Lung (tissue), 17 donors: ENCODE measurements at places on chromosomes 6 and 20.
A peak's percentile ranks its signal among the peaks of the same experiment; 100 is the strongest.

- no peak for DNase-seq
Measured at GRCh38 chr20:37541326-37541725, 13.7 kb upstream of the BLCAP start.

- DNase-seq = peak; percentile 61
Measured at GRCh38 chr20:3786126-3786484, 435 bp downstream of the CENPB start.

DNA sequence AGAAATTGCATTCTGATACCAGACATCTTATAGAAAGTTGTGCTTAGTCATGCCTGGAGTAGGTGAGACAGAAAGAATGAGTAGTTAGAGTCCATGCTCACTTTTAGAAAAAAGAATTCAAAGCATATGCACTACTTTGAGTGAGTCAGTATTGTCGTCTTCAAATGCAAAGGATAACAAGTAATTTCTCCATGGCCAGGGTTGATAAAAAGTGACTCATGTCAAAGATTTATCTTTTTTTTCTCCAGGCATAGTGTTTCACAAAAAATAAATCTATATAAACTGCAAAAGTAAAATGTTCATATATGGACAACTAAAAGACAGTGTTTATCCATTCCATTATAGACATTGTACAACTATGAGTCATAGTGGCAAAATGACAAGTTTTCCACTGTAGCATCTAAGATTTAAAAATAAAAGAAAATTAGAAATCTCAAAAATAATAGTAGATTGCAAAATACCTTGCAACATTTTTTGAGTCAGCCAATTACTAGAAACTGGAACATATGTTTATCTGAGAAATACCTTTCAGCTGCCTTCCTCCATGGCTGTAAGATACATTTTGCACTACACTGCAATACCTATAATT, 329.6 kb downstream of the GRIK2 start:
- DNase-seq = no peak

DNA sequence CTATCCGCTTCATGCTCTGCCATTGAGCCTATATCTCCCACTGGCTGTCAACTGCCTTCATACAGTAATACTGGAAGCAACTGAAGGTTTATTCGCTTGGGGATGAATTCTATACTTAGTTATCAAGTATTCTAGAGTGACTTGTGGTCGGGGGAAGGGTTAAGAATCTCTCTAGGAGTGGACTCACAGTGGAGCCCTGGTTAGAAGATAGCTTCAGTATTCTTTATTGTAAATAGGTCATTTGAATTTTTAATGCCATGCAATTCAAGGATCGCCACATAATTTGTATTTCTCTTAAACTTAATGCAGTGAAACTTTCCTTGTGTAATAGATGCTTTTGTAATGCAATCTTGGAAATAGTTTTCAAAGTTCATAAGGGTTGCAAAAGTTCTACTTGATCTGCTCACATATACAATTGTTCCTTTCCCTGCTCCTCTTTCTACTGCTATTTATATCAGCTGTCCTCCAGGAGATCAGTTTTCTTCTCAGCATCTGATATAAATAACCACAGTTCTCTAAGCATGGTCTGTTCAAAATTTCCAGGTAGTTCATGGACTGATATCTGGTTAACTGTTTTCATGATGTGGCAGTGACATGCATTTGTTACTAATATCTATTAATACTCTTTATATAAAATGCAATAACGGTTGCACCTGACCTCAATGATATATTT, 120.3 kb downstream of the KCNQ5 start:
- no peak for DNase-seq

DNA sequence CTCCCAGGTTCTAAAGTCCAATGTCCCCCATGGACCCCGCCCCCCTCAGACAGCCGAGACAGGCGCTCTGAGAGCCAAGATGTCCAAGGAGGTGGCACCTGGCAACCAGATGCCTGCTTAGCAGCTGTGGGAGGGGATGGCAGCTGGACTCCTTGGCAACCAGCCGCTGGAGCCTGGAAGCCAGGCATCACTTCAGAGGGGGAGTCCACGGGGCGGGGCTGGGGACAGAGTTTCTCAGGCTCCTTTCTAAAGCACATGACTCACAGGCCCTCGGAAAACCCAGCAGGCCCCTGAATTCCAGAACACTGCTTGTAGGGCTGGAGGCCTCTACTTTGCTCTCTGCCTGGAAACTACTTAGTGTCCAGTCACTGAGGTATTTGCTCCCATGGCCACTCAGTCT, 51.5 kb downstream of the PREX1 start:
- DNase-seq = no peak

DNA sequence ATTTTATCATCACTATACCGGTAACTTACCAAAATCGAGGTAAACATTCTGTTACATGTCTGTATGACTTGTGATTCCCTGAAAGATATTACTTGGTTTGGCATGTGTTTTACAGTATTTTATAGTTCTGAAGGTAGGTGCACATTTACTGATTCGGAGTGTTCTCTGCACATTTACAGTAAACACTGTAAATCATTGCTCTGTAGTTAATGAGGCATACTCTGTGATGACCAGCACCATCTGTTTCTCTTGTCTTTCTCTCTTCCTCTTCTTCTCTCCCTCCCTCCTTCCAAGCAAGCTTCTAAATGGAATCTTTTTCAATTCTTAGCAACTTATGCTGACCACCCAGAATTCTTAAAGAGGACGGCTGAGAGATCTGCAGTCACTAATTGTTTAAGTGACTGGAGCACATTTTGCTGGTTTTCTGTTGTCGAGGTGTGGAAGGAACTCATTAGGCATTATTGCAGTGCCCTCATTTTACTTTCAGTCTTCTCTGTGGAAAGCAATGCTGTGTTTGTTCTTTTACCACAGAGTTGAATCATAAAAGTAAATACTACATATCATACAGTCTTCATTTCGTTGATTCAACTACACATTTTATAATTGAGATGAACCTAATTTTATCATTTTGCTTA, 126.5 kb downstream of the UTRN start:
- DNase-seq = no peak

GRCh38 chr6:132673376-132674094, 14.6 kb upstream of the TAAR1 start:
- no peak for DNase-seq

- DNase-seq = no peak
Measured at GRCh38 chr6:121201105-121201504, 133.2 kb downstream of the TBC1D32 start.

GRCh38 chr6:139627091-139627490, 252.6 kb upstream of the CITED2 start:
- DNase-seq = no peak

DNA sequence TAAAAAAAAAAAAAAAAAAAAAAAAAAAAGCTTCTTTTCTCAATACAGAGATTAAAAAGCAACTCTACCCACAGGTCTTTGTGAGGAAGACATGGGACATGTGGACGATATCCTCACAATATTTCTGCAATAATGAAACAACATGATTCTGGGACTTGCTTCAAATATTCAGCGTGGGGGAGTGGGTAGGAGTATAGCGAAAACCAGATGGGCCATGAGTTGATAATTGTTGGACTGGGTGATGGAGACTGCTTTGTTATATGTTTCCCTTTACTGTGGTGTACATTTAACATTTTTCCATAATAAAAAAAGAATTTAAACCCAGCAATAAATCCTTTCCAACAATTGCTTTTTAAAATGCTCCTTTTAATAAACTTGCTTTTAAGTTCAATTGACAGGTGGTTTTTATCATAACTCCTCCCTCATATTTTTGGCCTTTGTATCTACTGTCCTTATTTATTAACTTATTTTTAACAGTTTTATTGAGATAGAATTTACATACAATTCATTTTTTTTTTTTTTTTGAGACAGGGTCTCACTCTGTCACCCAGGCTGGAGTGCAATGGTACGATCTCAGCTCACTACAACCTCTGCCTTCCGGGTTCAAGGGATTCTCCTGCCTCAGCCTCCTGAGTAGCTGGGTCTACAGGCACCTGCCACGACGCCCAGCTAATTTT, 40.4 kb upstream of the ARFGEF2 start:
- DNase-seq = peak; percentile 35

GRCh38 chr6:50821441-50822077, 2.9 kb downstream of the TFAP2B start:
- DNase-seq = no peak

GRCh38 chr6:32718879-32719278, 22.3 kb upstream of the HLA-DQA2 start:
- DNase-seq = no peak

DNA sequence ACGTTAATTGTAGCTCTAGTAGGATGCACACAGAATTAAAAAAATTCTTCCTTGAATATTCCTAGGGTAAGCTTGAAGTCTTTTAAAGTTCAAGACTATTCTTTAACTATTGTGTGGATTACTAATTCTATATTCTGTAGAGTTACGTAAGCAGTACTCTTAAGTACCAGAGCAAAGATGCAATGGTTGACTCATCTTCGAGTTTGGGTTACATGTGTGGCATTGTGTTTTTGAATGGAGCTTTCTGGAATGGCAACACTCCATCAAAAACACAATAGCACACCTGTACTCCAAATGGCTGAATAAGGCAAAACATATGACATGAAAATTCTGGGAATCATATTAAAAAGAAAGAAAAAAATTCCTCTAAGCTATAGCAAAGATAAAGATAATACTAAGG, 33.5 kb upstream of the CEP162 start:
- no peak for DNase-seq

DNA sequence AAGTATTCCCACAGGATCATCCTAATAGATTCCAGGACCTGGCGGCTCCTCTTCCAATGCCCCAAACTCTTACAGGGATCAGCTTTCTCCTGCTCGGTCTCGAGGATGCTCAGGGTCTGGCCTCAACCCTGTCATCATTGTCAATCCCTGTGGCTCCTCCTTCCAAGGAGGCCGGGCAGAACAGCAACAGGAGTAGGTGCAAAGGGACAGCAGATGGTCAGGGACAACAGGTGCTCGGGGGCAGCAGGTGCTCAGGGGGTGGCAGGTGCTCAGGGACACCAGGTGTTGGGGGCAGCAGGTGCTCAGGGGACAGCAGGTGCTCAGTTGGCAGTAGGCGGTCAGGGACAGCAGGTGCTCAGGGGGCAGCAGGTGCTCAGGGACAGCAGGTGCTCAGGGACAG, 84.8 kb downstream of the TTLL2 start:
- DNase-seq = no peak

DNA sequence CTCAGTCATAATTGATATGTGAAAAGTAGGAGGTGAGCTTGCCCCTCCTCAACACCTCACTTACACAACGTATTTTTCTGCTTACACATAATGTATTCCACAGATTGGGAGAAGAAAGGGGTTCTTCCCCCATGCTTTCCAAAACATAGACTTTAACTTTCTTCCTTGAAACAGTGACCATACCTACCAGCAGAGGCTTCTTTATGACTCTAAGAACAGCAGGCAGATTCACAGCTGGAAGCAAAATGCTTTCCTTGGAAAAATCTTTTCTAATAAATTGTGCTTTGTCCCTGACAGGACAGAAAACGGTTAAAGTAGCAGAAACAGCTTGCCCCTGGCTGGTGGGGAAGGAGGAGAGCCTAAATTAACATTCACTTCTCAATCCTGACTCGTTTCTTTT, 629.1 kb upstream of the IMPG1 start:
- no peak for DNase-seq

- no peak for DNase-seq
Measured at GRCh38 chr20:30892541-30893345, 364.7 kb upstream of the DEFB115 start.

- no peak for DNase-seq
Measured at GRCh38 chr6:19380293-19380692, 456.9 kb upstream of the ID4 start.
